MV-4-11 (cell line): ENCODE measurements at places on chromosomes 5 and 9.

DNA sequence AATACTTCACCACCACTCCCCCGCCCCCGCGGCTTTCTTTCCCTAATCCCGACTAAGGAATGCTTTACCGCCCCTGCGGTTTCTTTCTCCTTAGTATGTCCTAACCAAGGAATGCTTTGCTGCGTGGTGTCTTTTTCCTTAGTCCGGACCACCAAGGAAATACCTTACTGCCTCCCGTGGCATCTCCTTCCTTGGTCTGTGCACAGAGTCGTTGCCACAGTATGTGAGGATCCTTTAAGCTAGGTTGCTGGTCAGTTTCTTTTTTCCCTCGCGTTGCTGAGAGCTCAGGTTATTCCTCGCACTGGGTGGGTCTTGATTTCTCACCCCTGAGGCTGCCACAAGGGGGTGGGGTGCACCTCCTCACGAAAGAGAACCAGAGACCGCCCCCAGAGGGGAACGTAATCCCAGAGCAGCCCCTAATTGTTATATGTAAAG is 309.4 kb downstream of the NR3C1 start:
- DNase-seq, result no peak

GRCh38 chr9:22514871-22515270 is 68.2 kb downstream of the DMRTA1 start:
- no peak for DNase-seq

DNA sequence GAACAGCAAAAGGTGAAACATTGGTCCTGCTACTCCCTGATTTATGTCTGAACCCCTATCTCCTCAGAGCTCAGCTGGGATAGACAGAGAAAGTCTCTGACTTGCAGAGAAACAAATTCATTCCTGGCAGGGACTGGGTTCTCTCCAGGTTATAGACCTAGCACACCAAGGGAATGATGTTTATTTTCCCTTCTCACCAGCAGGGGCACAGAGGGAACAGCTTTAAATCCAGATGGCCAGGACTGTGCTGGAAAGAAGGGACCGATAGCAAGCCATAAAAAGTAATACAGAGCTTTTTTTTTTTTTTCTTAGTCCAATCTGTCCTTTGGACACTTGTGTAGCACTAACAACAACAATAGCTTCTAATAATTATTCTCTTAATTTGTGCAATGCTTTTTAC is 141.1 kb upstream of the C9orf72 start:
- no peak for DNase-seq

DNA sequence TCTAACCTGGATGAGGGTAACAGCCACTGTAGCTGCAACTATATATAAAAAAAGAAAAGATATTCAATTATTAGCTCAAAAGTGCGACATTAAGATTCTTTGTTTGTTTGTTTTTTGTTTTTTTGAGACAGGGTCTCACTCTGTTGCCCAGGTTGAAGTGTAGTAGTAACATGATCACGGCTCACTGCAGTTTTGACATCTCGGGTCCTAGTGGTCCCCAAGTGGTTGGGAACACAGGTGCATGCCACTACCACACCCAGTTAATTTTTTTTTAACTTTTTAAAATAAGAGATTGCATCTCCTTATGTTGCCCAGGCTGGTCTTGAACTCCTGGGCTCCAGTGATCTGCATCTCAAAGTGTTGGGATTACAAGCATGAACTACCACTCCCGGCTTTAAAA is 61.8 kb downstream of the MEF2C start:
- DNase-seq, result no peak

DNA sequence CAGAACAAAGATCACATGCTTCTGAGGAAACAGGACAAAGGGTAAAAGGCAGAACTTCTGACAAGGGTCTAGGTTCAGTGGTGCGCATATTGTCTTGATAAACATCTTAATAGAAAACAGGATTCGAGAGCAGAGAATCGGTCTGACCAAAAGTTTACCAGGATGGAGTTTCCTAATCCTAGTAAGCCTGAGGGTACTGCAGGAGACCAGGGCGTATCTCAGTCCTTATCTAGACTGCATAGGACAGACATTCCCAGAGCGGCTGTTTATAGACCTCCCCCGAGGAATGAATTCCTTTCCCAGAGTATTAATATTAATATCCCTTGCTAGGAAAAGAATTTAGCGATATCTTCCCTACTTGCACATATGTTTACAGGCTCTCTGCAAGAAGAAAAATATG is 32.4 kb upstream of the TNFSF8 start:
- no peak for DNase-seq

GRCh38 chr9:4050916-4051315 is 249.0 kb downstream of the GLIS3 start:
- DNase-seq, result no peak

DNA sequence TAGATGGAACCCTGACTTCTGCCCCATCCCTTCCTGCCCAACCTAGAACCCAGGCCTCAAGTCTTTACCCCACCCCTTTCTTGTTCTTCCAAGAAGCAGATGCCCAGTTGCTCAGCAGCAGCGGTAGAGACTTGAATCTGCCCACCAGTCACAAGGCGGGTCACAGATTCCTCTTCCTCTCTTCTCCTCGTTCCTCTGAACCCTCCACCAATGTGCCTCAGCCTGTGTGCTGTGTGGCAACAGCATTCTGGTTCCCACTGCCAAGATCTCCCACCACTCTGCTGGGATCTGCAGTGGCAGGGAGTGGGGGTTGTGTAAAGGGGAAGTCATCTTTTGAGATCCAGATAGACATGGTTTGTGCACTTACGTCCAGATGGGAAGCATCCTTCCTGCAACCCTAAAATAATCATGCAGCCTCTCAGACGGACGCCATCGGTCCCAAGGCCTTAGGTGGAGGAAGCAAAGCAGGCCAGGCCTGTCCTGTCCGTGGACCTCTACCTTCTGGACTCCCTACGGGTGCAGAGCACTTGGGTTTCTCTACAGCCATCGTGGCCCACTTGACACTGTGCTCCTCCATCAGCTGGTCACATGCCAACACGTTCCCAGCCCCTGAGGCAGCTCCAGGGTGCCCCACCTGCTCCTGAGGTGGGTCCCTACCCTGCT is 7.7 kb upstream of the RPL26L1 start:
- no peak for DNase-seq

- DNase-seq, result no peak
Measured at GRCh38 chr9:134182554-134183085, 18.3 kb upstream of the RNU6ATAC start.

- no peak for DNase-seq
Measured at GRCh38 chr5:110738503-110738811, 350 bp upstream of the SLC25A46 start.
